ENCODE measurements at places on chromosomes 5 and 9.

DNA sequence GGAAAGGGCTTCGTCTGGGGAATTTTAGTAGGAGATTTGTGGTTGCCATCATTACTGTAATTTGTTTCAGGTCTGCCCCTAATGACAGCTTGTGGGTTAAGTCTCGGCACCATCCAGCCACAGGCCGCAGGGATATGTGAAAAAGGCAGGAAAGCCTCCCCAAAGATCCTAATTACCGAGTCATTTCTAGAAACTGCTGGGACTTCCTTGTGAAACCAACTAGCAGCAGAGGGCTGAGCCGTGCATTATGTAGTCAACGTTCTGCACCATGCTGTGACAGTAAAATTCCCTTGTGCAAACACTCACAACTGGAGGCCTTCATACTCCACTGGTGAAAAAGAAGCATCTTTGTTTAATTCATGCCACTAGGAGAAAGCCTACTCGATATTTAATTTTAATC, 230.3 kb downstream of the MPDZ start:
- DNase-seq = no peak

DNA sequence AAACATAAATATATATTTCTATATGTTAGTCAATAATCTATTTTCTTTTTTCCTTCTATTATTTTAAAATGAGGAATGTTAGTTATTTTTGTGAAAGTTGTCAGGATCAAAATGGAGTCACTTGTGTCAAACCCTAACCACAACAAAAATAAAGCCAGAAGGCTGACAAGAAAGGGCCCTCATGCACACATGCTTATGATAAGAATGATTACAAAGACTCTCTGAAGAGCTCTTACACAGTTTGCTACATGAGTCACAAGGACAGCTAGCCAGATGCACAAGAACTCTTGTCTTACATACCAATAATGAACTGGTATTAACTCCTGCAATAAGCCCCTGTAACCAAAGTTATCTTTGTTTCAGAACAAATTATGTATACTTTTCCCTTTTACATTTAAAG, 64.7 kb downstream of the GGTA1 start:
- no peak for DNase-seq

- DNase-seq = no peak
Observed at GRCh38 chr5:150625164-150625535, 15.3 kb upstream of the SYNPO start.

- peak; percentile 68 for DNase-seq
Observed at GRCh38 chr5:95969651-95970358, 8.2 kb upstream of the ELL2 start.

DNA sequence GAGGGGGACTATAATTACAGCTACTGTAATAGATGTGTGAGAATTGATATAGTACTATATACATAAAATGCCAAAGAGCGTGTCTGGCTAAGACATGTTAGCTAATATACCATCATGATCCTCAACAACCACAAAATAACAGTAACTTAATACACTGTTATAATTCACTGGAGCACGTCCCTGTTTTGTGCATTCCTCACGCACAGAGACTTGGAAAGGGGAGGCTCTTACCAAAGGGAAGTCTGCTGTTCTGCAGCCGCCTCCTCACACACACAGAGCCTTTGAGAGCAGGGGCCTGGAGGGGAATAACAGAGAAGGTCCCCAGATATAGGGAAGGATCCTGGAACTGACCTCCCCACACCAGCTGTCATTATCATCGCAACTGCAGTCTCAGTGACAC, 97.3 kb downstream of the ANKRD18A start:
- no peak for DNase-seq

- no peak for DNase-seq
Observed at GRCh38 chr9:126847051-126847450, 13.4 kb upstream of the ZBTB34 start.

DNA sequence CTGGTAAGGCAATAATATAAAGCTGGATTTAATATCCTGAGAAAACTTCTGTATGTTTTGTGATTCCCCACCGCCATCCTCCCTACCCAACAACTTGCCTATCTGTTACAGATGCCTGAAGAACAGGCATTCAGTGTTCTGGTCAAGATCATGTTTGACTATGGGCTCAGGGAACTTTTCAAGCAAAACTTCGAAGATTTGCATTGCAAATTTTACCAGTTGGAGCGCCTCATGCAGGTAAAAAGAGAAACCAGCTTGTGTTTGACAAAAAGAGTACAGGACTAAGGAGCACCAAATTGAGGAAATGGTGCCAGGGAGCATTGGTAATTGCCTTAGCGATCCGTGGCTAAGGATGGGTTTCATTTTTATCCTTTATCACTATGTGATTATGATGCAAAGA, 40.0 kb downstream of the GPR21 start:
- no peak for DNase-seq

DNA sequence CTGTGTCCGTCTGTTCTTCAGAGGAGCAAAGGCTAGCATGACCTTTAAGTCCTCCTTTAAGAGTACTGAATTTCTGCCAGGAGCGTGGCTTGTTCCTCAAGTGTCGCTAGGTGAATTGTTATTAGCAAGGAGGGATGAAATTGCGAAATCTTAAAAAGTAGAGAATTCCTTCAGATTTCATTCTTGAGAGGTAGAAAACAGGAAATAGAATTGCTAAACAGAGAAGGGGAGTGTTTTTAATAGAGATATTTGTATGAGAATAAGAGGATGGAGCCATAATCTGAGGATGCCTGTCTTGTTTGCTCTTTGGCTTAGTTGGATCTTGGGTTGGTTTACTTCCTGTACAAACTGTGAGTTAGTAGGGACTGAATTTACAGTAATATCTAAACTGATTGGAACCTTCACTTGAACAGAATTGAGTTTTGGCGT, 39.2 kb downstream of the EXOSC2 start:
- DNase-seq = no peak

- DNase-seq = no peak
Observed at GRCh38 chr9:27377147-27377807, 80.3 kb upstream of the EQTN start.

- no peak for DNase-seq
Observed at GRCh38 chr5:178332210-178332641, 99.6 kb upstream of the PHYKPL start.

- peak; percentile 81 for DNase-seq
Observed at GRCh38 chr5:75668977-75669689, 48.1 kb downstream of the POC5 start.

GRCh38 chr5:174140452-174141020, 95.0 kb downstream of the NSG2 start:
- DNase-seq = no peak

DNA sequence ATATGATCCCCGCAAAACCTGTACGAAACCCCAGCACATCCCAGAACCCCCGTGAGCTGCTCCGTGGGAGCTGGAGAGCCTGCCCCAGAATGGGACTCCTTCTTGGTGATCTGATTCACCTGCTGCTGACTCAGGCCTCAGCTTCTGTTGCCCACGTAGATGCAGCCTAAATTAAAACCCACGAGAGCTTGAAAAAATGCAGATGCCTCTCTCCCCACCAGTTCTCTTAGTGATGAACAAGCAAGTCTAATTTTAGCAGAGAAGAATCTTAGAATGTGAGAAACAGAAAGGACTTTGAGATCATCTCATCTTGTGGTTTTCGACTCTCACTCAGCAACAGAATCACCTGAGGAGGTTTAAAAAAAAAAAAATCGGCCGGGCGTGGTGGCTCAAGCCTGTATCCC, 57.6 kb downstream of the TMOD1 start:
- no peak for DNase-seq

DNA sequence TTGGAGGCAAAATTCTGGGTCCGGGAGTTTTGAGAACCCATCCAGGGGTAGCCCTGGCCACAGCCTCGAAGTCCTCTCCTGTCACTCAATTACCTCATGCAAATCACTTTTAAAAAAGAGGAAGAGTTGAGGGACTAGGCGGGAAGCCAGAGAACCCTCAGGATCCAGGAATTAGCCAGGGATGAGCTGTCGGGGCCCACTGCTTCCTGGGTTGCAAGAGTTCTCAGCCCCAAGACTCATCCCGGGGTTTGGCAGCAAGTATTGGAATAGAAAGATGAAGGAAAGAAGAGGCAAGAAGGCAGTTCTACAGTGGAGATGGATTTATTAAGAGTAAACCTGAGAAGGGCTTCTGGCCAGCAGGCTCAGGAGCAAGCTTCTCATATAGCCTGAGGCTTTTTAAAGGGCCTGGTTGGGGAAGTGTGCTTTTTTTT, 25.6 kb downstream of the C9orf50 start:
- DNase-seq = no peak

- DNase-seq = no peak
Observed at GRCh38 chr9:91927922-91928510, 22.0 kb downstream of the ROR2 start.

GRCh38 chr5:57828221-57828620, 345.6 kb upstream of the ACTBL2 start:
- DNase-seq = no peak

- DNase-seq = no peak
Observed at GRCh38 chr9:18173923-18174322, 300.0 kb upstream of the ADAMTSL1 start.

DNA sequence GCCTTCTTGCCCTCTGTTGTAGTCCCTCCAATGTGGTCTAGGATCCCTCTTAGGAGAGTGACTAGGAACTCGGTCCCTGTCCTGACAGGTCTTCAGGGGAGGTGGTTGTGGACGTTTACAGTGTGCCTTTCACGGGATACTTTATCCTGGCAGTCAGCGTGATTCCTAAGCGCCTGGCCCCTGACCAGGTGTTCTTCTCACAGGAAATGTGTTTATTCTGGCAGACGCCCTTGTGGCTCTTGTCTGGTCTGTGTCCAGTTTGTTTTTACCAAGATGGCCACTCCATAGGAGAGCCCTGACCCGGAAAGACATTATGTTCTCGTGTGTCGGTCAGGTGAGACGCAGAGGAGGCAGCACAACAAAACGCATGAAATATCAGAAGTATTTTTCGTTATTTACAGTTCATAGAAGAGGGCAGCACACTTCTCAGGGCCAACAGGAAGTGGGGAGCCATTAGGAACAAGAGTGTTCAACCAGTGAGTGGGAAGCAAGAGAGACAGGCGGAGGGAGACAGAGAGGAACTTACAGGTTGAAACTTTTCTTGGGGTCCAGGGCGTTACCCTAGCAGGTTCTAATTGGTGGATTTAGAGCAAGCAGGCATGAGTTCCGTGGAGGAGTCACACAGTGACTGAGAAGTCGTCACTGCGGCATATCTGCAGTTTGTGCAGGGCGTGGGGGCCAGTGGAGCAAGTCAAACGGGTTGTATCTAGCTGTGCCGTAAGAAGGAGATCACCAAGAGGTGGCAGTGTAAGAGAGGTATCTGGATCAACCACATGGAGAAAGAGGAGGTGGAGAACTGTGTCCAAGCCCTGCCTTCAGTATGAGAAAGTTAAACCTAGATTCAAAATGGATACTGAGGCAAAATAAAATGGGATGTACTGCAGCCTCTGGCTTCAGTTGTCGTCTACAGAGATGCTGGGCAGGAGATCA, 412.9 kb downstream of the ZSWIM6 start:
- DNase-seq = peak; percentile 3

DNA sequence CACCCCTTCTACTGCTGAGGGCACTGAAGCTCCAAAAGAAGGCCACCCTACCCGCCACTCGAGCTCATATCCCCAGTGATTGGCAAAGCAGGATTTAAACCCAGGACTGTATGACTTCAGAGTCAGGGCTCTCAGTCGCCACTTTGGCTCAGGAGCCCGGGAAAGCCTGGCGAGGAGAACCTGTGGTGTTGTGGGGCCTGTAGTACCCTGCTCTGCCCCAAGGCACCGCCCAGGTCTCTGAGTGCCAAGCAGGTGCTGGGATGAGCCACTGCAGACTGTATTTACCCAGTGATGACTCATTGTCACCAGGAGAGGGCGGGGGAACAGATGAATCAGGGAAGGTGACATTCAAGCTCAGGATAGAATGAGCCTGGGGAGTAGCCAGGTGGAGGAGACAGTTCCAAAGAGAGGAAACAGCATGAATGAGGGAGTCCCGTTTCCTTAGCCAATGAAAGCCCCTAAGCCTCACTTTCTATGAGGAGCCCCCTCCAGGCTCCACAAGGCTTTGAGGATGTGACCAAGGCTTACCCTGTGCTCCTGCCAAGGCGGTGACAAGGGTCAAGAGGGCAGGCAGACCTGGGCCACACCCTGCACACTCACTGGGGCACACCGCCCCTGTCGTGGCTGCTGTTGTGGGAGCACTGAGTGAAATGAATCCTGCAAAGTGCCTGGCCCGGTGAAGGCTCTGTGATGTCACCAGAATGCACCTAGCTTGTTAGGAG, 17.8 kb upstream of the DPM2 start:
- peak; percentile 38 for DNase-seq

GRCh38 chr9:16267281-16268066, 603.0 kb downstream of the BNC2 start:
- peak; percentile 30 for DNase-seq
